ENCODE measurements at places on chromosomes 1 and 21.

DNA sequence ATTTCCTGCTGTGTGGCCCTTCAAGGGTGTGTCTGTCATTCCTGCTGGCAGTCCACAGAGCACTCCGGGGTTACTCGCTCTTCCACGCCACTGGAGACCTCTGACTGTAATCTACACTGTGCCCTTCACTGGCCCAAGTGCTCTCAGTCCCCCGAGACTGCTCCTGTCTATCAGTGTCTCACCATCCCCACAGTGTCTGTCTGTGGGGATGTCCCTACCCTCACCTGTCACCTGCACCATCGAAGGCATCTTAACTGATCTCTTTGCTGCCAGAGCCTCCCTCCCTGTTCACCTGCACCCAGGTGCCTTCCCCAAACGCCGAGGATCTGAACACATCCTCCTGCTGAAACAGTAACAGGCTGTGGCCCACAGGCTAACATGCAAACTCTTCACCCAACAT, 136.7 kb downstream of the MATN1 start:
- no peak for DNase-seq

DNA sequence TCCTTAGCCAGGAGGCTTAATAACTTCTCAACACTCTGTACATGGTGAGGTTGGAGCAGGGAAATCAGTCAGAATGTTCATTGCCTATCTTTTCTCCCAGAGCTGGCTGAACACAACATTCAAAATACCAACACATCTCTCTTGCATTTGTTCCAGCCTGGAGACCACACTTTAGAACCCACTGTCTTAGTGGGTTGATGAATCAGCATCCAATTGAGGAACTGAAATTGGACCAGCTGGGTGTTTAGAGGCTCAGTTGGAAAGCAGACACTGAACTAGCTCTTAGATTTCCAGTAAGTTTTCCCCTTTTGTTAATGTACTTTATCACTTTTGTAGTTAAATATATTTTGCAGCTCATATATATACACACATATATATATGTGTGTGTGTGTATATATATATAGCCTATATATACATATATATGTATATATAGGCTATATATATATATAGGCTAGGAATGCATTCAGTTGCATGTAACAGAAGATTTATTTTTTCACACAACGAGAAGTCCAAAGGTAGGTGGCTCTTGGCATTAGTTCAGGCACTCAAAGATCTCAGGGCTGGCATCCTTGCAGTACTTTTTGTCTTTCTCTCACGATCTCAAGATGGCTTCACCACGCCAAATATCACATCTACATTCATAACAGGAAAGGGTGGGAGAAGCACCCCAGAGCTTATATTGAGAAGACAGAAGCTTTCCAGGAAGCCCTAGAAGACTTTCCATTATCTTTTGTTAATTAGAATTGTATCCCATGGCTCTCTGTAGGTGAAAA, 35.0 kb upstream of the HUNK start:
- DNase-seq: no peak

- no peak for DNase-seq
Observed at GRCh38 chr1:204617256-204618147, 68.0 kb downstream of the LRRN2 start.

GRCh38 chr1:68197891-68198290, 34.4 kb downstream of the WLS start:
- no peak for DNase-seq

DNA sequence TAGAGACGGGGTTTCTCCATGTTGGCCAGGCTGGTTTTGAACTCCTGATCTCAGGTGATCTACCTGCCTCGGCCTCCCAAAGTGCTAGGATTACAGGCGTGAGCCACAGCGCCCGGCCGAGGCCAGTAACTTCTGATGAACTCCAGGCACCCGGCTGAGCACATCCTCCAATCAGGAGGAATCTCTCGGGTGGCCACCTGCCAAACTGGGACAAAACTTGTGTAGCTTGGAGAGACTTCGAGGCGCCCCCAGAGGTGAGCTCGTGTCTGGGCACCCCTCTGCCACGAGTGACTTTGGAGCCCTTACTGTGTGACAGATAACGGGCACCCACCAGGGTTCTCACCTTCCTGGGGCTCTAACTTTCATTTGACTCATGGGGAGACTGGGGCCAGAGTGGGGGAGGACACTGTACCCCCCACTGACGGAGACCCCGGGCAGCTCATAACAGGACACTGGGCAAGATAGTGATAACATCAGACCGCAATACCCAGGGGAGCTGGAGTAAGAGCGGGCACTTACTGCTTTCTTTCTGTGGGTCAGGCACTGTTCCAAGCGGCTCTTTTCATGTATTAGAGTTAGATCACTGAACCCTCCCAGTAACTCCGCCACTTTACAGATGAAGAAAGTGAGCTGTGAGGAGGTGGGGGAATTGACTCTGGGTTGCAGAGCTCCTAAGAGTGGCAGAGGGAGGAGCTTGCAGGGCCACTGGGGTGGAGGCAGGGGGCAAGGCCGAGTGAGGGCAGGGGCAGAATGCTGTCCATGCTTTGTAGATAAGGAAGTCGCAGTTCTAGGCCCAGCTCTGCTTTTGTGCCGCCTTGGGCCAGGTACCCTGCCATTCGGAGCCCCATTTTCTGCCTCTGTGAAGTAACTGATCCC, 1.9 kb upstream of the PADI2 start:
- DNase-seq: no peak

DNA sequence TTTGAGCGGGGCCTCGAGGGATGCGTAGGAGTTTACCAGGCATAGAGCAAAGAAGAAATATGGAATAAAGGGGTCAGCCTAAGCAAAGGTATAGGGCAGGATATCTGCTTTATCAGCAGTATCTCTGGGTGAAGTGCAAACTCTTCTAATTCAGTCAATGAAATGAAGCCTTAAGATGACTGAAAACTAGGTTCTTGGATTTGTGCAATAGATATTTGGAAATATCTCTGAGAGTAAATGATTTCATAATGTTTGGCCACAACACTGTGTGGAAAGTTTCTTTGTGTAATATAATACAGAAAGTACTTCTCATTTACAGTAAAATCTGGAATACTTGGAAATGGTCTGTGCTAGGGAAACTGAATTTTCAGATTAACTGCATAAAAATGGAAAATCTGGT, 26.1 kb downstream of the KCNJ15 start:
- no peak for DNase-seq

- no peak for DNase-seq
Observed at GRCh38 chr1:38533772-38534472, 325.6 kb downstream of the RRAGC start.
